Stimulated activated CD8-positive, alpha-beta memory T cell treated with anti-CD3 and anti-CD28 coated beads, Interleukin-4, amount 100 ng/mL, for 24 hours (primary cell): ENCODE measurements at places on chromosomes 7 and 10.

GRCh38 chr7:29926216-29926615, 63.4 kb downstream of the SCRN1 start:
- no peak for DNase-seq

- no peak for DNase-seq
Observed at GRCh38 chr10:55146032-55146431, 345.0 kb upstream of the PCDH15 start.

DNA sequence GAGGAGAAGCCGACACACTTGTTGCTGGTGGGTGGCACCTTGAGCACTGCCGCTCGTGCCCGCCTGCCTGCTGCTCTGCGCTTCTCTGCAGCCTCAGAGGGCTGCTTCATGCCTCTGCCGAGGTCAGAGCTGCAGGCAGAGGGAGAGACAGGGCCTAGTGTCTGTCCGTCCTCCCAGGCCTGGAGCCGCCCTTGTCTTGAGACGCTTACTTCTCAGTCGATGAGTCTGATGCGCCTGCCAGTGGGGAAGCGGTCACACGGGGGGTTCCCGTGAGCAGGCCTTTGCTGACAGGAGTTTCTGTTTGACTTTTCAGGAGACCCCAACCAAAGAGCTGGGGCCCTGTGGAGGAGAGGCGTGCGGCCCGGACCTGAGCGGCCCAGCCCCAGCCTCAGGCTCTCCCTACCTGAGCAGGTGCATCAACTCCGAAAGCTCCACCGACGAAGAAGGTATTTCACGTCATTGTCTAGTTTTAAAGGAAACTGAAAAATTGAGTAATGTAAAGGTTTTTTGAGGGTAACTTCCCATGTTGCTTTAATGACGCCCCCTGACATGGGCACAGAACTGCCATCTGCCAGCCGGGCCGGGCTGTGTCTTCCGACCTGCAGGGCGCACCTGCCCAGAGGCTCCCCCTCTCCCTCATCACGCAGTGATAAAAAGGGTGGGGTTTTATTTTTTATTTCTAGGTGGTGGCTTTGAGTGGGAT, 7.8 kb upstream of the BHLHA15 start:
- DNase-seq: no peak

DNA sequence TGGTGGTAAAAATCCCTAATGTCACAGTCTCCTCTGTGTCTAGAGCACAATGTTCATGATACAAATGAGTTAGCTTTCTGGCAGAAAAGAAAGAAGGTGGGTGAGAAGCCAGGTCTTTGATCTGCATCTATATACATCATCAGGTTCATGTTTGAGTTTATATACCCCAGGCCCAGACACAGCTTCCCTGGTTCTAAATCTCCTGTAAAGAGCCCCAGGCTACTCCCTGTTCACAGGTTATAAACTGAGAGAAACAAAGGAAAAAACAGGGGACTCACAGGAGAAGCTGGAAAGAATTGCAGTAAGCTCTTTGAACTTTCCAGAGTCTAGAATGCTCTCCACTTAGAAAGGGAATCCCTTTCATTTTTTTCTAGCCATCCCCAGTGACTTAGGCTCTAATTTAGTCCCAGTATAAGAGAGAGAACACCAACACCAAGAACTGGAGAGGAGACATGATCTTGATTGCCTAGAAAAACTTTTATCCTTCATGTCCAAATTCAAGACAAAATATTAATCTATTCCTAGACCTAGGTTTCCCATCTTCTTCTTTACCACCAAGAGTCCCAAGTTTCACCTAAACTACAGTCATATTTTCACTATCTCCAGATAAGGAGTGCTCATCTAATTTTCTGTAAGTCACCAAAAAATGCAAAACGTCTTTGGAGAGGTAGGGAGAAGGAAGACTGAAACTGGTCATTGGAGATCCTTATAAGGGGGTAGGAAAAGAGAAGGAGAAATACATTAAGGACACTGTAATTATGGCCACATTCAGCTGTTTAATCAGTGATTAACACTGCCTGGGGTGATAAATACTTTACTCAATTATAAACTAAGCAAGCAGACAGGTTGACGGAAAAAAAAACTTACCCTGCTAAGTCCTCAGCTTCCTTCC, 469 bp downstream of the MSS51 start:
- no peak for DNase-seq

GRCh38 chr10:2817940-2818636, 249.3 kb upstream of the PFKP start:
- DNase-seq: no peak

GRCh38 chr10:125114761-125115391, 45.5 kb downstream of the CTBP2 start:
- DNase-seq: no peak

DNA sequence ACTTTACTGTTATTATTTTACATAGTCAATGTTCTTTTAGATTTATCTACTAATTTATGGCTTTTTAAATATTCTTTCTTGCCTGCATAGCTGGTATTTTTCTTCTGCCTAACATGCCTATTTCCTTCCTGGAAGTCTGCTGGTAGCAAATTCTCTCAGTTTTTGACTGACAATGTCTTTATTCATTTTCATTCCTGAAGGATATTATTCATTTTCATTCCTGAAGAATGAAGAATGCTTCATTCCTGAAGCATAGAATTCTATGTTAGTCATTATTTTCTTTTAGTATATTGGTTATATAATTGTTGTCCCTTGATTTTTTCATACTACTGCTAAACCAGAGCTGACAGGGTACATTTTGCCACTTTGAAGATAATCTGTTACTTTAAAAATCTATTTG, 41.8 kb downstream of the TMEM168 start:
- DNase-seq: no peak

DNA sequence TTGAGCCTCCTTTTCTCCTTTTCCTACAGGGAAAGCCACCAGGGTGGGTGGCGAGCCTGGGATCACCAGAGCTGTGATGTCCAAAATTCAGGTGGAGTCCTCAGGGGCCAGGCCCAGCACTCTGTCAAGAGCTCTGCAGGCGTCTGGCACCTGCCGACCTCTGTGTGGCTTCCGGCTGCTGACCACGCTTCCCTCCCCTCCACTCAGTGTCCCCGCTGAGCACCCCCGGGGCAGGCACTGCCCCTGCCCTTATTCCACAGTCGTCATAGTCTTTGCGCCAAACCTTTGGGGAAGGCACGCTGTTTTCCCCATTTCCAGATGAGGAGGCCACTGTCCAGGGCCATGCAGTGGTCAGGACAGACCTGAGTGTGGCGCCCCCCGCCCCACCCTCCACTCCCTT, 7.5 kb downstream of the MTG1 start:
- DNase-seq: no peak

DNA sequence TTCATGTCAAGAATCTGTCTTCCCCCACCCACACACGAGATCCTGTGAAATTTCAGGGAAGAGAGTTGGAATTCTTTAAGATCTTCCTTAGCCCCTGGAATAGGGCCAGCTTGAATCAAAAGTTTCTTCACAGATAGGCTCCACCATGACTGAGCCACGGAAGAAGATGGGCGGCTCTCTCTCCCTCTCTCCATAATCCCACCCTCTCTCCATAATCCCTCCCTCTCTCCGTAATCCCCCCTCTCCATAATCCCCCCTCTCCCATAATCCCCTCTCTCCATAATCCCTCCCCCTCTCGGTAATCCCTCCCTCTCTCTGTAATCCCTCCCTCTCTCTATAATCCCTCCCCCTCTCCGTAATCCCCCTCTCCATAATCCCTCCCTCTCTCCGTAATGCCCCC, 20.4 kb downstream of the SHH start:
- no peak for DNase-seq

GRCh38 chr7:101517304-101517703, 111.8 kb downstream of the MYL10 start:
- DNase-seq: no peak

DNA sequence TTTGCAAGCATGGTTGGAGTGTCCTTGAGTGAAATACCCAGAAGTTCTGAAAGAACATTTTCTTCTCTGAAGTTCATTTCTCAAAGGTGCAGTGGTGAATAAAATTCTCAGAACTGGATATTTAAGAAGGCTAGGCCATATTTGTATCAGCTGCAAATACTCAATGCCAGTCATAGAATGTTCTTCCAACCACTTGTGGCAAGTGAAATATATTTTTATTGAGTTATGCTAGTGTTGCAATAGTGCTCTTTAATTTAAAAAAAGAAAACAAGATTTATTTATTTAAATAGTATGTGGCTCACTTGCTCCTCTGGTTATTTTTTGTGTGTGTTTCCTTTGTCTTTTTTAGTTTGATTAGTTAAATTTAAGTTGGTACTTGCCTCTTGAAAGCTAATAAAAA, 64.5 kb downstream of the PALS2 start:
- no peak for DNase-seq

DNA sequence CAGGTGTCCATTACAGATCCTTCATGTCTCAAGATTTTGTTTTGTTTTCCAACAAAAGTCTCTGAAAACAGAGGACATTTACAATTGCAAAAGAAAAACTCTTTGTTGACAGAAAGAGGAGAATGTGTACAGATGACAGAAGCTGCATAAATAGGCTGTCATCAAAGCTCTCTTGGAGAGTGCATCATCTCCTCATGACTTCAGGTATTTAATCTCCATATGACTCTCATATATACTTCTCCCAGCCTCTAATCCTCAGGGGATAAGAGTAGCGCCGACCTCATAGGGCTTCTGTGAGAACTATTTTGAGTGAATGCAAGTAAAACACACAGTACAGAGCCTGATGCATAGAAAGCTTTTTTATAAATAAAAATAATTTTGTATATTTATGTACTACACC, 48.1 kb upstream of the SEPTIN7 start:
- no peak for DNase-seq

GRCh38 chr10:59678884-59679301, 30.8 kb downstream of the SLC16A9 start:
- DNase-seq: no peak

GRCh38 chr10:35456784-35457183, 120.5 kb downstream of the CCNY start:
- no peak for DNase-seq

DNA sequence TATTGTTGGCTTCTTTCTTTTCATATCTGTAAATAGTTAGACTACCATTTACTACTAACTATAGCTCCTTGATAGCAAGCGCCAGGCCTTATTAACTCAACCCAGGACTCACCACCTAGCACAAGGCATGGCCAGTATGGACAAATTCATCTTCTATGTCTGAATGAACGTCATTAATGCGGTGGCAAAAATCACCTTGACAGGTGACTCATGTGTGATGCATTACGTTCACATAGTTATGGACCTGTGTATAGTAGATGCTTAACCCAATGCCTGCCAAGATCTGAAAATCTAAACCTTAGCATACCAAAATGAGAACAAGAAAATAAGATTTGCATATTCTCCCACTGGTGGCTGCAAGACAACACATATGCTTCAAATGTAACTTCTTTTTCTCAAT, 300.8 kb downstream of the PARD3 start:
- DNase-seq: no peak

DNA sequence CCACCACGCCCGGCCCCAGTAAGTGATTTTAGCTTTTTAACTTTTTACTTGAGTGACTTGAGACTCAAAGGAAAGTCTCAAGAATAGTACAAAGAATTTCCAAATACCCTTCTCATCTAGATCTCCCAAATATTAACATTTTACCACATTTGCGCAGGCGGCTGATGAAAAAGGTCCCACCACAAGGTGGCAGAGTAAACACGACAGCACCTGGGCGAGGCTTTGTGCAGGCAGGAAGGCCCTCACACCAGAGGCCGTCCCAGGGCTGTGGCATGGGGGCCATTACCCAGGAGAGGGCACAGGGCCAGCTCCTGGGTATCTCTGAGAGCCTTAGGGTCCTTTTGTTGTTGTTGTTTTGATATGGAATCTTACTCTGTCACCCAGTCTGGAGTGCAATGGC, 50.0 kb upstream of the WIPI2 start:
- DNase-seq: no peak

GRCh38 chr10:101487399-101487798, 100.7 kb downstream of the POLL start:
- DNase-seq: no peak

DNA sequence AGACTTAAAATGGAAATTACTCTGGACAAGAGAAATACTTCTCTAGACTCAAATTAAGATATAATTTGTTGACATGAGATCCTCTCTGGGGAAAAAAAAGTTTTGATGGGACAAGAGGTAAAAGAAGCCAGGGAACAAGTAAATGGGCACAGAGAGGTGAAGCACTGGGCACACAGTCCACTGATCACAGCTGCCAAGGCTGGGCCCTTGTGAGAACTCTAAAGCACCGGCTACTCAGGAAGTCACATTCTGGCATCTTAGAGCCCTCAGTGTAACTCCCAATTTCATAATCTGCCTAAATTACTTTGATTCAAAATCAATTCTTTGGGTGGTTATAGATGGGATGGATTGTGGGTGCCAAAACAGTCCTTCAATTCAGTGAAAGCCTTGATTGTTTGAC, 123.2 kb upstream of the CACNA2D1 start:
- DNase-seq: no peak

DNA sequence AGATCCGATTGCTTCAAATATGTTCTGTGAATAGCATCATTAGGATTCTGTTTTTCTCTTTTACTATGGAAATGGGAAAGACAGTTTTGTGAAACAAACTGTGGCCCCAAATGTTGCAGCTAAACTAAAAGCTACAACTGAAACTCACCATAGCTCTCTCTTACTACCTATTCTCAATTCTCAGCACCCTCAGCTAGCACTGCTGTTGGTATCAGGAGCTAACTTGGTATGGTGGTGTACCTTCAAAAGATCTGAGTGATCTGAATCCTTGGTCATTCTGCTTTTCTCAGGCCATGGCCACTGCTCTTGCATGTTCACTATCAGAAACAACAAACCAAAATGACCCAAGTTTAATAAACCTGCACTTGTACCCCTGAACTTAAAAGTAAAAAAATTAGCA, 1208.0 kb downstream of the SORCS1 start:
- no peak for DNase-seq

DNA sequence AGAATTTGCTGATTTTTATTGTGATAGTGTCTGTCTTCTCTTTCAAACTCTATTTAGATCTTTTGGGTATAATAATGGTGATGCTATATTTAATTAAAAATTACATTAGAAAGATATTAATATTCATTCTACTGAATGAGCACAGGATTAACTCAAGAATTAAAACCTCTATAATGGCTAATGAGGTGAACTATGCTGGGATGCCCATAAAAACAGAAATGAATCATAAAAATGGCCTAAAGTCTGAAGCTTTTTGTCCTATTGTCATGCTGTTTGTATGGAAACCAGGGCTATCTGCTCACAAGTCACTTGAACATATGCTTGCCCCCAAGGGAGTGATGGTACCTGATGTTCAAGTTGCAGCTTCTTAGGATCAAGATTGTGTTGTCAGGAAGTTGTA, 76.2 kb upstream of the ICA1 start:
- DNase-seq: no peak

GRCh38 chr10:106941297-106942034, 223.0 kb downstream of the SORCS1 start:
- DNase-seq: no peak

GRCh38 chr7:86978808-86979506, 80.5 kb downstream of the ELAPOR2 start:
- DNase-seq: no peak

- no peak for DNase-seq
Observed at GRCh38 chr10:17734432-17735080, 17.4 kb upstream of the TMEM236 start.

DNA sequence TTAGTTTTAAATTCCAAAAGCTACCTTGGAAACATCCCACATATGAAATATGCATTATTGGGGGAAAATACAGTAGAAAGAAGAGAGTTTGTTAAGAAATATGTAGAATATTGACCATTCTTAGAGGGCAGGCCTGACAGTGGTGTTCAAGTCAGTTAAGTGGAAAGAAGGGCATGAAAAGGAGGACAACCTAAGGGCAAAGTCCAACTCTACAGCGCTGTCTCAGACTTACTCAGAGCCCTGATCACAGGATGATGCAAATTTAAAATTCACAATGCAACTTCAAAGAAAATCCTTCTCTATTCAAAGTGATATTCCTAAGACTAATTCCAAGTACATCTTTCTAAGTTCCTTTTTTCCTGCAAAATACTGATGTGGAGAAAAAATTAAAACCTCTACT, 139.1 kb upstream of the LRRTM3 start:
- no peak for DNase-seq
